ENCODE measurements at places on chromosomes 2 and 18. TPM values are rescaled to one million over a fixed set of nuclear protein-coding genes. Genes with fewer than 3 reads are reported as not detected.

The PLB1 gene
- 1.8 TPM for total RNA-seq

The PLEKHH2 gene
- 0.29 TPM for total RNA-seq

The MOGAT1 gene
- total RNA-seq: not detected

The UBR3 gene
- total RNA-seq: 11.3 TPM

The CCDC141 gene
- total RNA-seq: not detected

The ANKRD23 gene
- total RNA-seq: 0.26 TPM

The PIEZO2 gene
- 0.10 TPM for total RNA-seq

The CMPK2 gene
- total RNA-seq: 2.7 TPM

The HS1BP3 gene
- total RNA-seq: 21.9 TPM

The DSEL gene
- total RNA-seq: 4.6 TPM

The HAAO gene
- not detected for total RNA-seq

The KLF11 gene
- 2.9 TPM for total RNA-seq

The XDH gene
- 3.7 TPM for total RNA-seq

The MYO7B gene
- total RNA-seq: 1.3 TPM

The LOXL3 gene
- total RNA-seq: 49.8 TPM

The TRIB2 gene
- total RNA-seq: 15.1 TPM

The SERPINB2 gene
- 0.27 TPM for total RNA-seq

The ERMN gene
- 0.06 TPM for total RNA-seq

The NETO1 gene
- not detected for total RNA-seq

The UGT1A5 gene
- not detected for total RNA-seq
